Activated gamma-delta T cell treated with anti-CD3 and anti-CD28 coated beads, Interleukin-2, amount 50 U/mL, for 16 hours (primary cell): ENCODE measurements at places on chromosomes 3 and 15.

DNA sequence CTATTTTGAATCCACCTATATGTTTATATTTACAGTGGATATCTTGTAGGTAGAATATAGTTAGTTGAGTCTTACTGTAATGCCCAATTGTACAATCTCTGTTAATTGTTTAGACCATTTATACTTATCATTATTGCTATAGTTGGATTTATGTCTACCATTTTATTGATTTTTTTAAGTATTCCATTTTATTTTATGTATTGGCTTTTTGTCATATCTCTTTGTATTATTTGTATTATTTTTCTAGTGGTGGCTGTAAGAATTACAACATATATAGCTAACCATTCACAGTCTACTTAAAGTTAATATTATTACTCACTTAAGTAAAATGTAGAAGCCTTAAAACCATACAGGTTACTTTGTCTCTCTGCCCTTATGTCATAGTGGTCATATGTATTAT lies 46.1 kb downstream of the SLC2A2 start:
- no peak for DNase-seq

GRCh38 chr3:157493627-157494550 lies 9.3 kb downstream of the VEPH1 start:
- DNase-seq: no peak

- no peak for DNase-seq
These were observed 39.9 kb upstream of the ARHGEF26 start for GRCh38 chr3:154081305-154081704.

DNA sequence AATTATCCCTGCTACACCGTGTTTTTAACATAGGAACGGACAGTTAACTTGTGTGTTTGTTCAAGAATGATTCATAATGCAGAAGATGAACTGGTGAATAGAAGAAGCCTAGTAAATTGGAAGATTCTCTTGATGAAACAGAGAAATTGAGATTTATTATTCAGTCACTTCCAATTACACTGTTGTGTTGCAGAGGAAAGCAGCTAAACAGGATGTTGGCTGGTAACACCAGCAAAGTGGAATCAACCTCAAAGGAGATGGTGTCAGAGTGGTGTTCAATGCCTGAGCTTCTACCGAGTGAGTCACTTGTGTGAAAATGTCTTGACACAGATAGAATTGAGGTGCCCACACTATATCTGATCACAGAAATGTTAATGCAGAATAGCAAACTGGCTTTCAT lies 399.6 kb downstream of the LPP start:
- peak; percentile 37 for DNase-seq

GRCh38 chr3:187000711-187001151 lies 70.4 kb downstream of the ST6GAL1 start:
- DNase-seq: no peak

DNA sequence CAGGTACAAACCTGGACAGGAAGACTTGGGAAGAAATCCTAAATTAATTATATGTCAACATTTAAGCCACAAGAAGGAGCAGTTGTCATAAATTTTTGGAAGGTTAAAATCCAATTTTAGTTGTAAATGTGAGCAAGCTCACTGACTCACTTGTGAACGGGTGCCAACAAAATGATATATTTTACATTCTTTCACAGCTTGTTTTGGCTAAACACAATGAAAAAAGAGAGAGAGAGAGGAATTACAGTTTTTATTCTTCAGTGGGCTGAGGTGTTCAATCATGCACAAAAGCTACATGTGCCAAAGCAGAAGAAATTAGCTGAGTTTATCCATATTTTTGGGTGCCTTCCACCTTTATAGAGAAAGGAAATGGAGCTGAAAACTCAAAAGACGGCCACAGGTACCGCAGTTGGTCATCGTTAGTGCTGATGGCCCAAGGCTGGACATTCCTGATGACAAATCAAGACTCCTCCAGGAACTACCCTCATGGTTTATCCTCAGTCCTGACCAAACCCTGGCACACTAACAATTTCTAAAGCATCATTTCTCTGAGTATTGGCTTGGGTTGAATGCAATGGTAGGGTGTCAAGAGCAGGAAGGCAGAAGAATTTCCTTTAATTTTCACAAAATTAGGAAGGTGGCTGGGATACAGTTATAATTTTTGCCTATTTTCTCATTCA lies 37.6 kb upstream of the WNT5A start:
- no peak for DNase-seq

GRCh38 chr3:38281895-38282686 lies at the start of gene SLC22A14:
Gene SLC22A14 (plus strand): TSS chr3:38282294. CDS start chr3:38306027, 23,733 bp downstream.
- no peak for DNase-seq

DNA sequence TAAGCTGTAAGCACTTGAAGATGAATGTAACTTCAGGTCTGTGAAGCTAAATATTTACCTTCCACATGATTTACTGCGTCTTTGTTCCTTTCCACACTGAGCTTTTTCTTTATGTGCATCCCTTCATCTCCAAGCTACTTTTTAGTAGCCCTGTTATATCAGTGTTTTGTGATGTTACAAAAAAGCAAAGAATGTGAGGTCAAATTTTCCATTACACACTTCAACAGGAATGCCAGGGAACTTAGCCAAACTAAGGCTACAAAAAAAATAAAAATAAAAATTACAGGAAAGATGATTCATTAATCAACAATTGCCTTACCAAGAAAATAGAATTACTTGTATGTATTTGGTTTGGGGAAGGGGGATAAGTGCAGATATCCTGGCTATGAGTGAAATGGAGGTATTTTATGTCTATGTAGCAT lies 73.0 kb downstream of the FILIP1L start:
- no peak for DNase-seq

DNA sequence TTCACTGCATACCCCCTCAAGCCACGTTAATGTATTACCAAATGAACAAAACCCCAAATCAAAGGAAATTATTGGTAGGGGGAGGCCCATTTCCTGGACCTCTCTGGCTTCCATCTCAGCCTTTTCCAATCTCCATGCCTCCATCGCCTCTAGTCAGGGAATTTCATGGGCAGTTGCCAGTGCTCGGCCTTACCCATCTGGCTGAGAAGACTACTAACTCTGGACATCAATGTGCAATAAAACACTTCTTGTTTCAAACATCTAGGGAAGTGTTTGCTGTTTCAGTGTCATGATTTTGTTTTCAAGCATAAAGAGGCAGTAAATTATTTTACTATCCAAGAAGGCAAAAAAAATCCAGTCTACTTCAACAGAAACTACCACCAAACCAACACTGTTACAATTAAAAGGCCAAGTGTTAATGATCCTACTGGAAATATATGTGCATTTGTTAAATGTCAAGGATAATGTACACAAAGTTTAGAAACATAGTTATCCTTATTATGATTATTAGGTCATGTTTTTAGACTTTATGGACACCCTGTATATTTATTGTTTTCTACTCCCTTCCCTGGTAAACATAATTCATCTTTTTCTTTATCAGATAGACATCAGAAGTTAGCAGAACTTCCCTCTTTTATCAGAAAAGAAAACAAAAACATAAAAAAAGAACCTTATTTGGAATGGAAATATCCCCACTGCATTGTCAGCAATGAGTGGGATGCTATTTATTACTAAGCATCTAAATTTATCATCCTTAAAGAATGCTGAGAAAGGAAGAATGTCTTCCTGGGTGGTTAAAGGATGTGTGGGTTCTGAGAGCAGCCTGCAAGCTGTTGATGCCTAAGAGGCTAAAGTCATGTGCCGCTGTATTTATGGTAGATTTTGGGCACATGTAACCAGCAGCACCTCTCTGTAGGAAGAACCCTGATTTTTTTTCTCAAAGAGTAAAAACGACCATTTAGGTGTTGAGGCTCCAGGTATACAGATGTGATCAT lies 15.2 kb downstream of the LDHAL6B start:
- DNase-seq: no peak

DNA sequence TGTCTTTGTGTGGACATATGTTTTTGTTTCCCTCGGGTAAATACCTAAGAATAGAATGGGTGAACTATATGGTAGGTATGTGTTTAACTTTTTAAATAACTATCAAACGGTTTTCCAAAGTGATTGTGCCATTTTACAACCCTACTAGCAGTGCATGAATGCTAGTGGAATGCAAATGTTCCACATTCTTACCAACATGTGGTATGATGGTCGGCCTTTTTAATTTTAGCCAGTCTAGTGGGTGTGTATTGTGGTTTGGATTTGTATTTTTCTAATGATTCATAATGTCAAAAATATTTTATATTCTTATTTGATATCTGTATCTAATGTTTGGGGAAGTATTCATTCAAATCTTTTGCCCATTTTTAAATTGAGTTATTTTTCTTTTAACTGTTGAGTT lies 68.2 kb upstream of the SMAD3 start:
- DNase-seq: no peak

GRCh38 chr3:172946061-172946460 lies 195.0 kb downstream of the SPATA16 start:
- DNase-seq: no peak

DNA sequence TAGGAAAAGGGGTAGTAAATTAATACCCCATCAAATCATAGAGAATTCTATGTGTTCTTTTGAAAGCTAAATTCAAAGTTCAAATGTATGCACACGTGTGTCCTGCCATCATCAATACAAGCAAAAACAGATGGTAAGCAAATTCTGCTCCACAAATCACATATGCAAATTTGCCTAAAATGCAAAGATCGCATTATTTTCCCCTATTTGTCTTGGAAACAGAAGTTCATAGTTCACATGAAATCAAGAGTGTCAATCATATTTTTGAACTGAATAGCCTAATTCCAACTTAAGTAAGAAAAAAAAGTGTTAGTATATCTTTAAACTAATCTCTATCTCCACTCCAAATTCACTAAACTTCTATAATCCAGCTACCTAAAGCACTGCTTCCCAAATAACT lies 8.5 kb downstream of the ADAM10 start:
- no peak for DNase-seq

- DNase-seq: no peak
These were observed 17.3 kb upstream of the GPR156 start for GRCh38 chr3:120302361-120302760.

- DNase-seq: no peak
These were observed 11.4 kb upstream of the HDGFL3 start for GRCh38 chr15:83219026-83219425.

DNA sequence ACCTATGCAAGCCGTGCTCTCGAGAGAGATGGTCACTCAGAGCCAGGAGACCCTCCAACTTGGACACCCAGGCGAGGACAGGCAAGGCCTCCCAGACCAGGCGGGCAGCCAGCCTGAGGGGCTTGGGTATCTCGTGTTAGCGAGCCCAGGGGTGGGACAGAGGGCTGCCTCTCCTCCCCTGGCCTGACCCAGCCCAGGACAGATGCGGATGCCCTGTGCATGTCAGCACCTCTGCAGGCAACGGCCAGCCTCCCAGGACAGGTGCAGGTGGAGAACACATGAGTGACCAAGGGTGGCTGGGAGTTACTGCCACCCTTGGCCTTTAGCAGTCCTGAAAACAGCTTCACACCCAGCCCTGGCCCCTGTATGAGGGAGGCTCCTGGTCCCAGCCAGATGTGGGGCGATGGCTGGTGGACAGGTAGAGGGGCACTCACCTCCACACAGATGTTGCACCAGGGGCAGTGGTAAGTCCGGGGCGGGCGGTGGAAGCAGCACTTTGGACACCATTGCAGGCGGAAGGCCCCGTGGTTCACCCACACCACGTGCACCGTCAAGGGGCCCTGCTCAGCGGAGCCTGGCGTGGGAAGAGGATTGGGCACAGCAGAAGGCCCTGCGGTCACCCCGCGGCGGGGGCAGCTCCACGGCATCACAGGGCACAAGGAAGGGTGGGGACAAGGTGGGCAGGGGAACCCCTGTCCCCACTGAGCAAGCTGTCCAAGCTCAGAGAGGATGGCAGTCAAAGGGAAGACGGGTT lies 2.1 kb downstream of the ZDHHC19 start:
- DNase-seq: no peak

DNA sequence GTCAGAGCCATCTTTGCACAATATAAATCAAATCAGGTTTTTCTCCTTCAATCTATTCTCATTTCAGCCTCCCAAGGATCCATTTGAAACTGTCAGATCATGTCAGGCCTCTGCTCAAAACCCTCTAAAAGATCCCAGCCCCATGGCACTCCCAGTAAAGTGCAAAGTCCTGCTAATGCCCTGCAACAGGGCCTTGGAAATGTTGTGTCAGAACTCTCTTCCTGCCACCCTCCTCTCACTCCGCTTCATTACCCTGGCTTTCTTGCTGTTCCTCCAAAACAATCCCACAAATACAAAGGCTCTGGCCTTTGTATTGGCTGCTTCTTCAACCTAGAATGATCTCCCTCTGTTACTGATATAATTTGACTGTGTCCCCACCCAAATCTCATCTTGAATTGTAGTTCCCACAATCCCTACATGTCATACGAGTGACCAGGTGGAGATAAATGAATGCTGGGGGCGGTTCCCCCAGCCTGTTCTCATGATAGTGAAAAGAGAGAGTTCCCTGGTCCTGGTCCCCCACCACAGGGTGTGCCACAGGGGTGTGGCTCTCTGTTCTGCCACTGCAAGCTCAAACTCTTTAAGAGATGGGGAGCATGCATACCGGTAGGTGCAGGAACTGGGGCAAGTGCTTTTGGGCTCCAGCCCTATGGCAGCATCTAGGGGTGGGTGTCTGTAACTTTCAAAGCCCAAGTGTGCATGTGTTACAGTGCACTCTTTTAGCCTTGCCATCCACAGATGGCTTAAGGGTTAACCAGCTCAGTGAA lies 22.9 kb upstream of the TRA2B start:
- DNase-seq: no peak

DNA sequence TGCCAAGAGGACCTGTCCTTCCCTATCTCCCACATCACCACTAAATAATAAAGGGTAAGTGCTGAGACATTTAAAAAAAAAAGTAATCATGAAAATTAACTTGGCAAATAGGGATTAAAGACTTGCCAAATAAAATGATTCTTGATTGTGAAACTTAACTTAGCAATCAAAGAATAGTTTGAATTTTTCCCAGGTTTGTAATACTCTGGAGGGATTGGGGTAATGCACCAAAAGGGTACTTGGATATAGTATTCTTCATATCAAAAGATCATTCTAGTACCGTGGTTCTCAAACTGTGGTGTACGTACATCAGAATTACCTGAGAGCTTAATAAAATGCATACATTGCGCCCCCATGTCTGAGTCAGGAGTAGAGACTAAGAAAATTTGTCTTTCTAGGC lies 28.5 kb downstream of the CALML4 start:
- DNase-seq: no peak

- DNase-seq: no peak
These were observed 368.7 kb upstream of the TBL1XR1 start for GRCh38 chr3:177565981-177566380.

- no peak for DNase-seq
These were observed 27.2 kb upstream of the POMGNT2 start for GRCh38 chr3:43132870-43133636.

- DNase-seq: no peak
These were observed 13.5 kb downstream of the MCCC1 start for GRCh38 chr3:183085634-183086390.

GRCh38 chr15:86756688-86757087 lies 677.0 kb downstream of the AGBL1 start:
- DNase-seq: no peak

DNA sequence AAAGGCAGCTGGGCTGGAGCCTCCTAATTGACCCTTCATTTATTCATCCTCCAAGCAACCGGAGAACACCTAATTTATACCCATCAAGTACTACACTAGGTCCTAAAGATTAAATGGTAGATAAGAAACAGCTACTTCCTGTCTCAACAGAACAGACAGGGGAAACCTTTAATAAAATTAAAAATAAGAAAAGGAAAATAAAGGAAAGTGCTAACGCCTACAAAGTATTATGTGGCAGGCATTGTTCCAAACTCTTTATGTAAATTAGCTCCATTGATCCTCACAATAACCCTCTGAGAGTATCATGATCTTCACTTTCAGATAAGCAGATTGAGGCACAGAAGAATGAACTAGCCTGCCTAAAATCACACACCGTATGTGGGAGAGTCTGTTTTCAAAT lies 139.5 kb downstream of the CNTN6 start:
- no peak for DNase-seq
